ENCODE measurements at places on chromosomes 5 and 9. TPM values are rescaled to one million over a fixed set of nuclear protein-coding genes. Genes with fewer than 3 reads are reported as not detected.

DNA sequence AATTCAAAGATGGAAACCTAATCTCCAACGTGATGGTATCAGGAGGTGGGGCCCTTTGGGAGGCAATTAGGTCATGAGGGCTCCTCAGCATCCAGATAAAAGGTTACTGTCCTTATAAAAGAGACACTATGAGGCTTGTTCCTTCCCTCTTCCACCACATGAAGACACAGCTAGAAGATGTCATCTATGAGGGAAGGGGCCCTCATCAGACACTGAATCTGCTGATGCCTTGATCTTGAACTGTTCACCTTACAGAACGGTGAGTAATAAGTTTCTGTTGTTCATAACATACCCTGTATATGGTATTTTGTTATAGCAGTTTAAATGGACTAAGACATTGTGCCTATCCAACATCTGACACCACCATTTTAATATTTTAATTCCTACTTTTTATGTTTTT lies 19.7 kb upstream of the CCNH start:
- no peak for DNase-seq

GRCh38 chr9:4985386-4986266 lies 554 bp downstream of the JAK2 start:
- peak; percentile 69 for DNase-seq

- DNase-seq = no peak
Observed at GRCh38 chr5:79301046-79301712, 65.2 kb downstream of the JMY start.

GRCh38 chr5:159451197-159452052 lies 121.1 kb upstream of the IL12B start:
- DNase-seq = no peak

DNA sequence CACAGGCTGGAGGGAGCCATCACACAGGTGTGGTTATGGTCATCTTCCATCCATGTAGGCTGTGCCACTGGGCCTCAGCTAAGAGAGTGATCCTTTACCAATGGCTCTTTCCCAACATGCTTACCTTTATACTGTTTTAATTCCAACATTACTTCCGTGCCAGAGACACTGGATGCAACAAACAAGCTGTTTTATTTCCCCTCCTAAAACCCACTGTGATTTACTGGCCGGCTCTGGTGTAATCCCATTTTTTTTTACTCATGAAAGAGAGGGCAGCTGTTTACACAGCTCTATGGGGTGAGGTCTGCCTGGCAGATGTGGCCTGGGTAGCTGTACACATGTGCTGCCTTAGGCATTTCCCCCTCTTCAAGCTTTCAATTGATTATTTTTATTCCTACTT lies 58.5 kb downstream of the MACROH2A1 start:
- no peak for DNase-seq

DNA sequence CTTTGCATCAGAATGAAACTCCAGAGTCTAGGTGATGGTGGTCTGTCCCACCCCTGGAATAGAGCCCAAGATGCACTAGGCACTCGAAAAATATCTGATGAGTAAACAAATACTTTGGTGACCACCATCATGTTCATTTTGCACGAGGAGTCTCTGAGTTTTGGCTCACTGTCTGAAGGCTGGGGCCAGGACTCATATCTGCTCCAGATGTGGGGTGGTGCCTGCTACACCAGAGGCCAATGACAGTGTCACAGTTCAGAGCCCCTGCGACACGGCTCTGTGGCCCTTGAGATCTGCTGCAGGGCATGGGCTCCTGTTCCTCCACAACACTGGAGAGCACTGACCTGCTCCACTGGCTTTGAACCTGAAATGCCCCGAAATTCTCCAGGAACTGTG lies 164.6 kb downstream of the ROR2 start:
- no peak for DNase-seq

DNA sequence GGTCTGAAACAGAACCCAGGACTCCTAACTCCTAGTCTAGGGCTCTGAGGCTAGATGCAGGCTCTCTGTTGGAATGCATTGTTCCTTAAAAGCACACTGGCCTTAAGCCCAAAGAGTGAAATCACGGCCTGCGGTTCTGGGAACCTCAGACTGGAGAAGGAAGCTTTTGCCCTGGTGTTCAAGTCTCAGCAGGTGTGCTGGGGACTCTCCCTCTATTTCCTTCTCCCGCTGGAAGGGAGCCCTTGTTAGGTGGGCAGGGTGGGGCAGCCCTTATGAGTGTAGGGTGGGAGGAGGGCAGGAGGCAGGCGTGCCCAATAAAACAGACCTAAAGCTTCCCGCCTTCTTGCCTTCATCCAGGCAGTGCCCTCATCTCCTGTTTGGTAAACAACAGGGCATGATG lies 1.8 kb upstream of the PPARGC1B start:
- no peak for DNase-seq

Gene GPRIN1
- total RNA-seq = 0.53 TPM

Gene STC2
- 3.6 TPM for total RNA-seq

Gene APBA1
- 11.1 TPM for total RNA-seq

Gene NUTM2G
- total RNA-seq = not detected

Measured in sciatic nerve (tissue), 2 donors.